ENCODE measurements at places on chromosomes 3 and 15. TPM values are rescaled to one million over a fixed set of nuclear protein-coding genes. Genes with fewer than 3 reads are reported as not detected.
A peak's percentile ranks its signal among the peaks of the same experiment; 100 is the strongest.

The CHDH gene
- total RNA-seq: 0.81 TPM

DNA sequence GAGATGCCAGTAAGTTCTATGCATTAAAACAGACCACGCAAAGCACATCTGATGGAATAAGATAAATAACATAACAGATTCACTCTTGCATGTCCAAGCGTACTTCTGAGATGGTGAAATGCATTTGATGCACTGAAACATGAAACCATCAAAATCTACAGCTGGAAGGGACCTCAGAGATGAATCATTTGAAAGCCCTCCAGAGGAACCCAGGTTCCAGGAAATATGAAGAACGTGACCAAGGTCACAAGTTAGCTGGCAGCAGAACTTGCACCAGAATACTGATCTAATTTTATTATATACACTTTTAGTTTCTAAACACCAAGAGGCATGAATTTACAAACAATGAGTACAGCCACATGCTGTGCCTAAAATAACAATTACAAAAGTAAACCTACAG lies 957.1 kb downstream of the FHIT start:
- H3K27me3 ChIP-seq: peaks cover 2% of the 10 kb centered on the region
- no peak overlapping the region for H3K4me3 ChIP-seq
- H3K36me3 ChIP-seq: no peaks in the 10 kb centered on the region
- H3K27ac ChIP-seq: peak overlapping the region; percentile 33
- H3K4me1 ChIP-seq: peaks cover 10% of the 10 kb centered on the region

DNA sequence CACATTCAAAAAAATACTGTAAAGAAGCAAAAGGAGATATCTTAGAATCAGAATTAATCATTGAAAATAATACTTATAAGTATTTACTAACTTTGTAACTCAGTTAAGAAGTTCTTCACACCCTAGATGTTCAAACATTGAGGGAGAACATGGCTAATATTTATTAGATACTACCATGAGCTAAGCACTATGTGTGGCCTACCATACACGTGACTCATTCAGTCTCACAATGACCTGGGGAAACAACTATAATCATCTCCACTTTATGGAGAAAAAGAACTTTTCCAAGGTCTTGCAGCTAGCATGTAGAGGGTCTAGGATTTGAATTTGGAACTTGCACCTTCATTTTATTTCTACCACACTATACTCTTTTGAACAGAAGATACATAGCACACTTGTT lies 361.9 kb upstream of the CFAP20DC start:
- no peaks in the 10 kb centered on the region for H3K36me3 ChIP-seq
- no peaks in the 10 kb centered on the region for H3K27me3 ChIP-seq
- no peak for DNase-seq
- no peak overlapping the region for H3K4me3 ChIP-seq
- H3K27ac ChIP-seq: no peak overlapping the region

DNA sequence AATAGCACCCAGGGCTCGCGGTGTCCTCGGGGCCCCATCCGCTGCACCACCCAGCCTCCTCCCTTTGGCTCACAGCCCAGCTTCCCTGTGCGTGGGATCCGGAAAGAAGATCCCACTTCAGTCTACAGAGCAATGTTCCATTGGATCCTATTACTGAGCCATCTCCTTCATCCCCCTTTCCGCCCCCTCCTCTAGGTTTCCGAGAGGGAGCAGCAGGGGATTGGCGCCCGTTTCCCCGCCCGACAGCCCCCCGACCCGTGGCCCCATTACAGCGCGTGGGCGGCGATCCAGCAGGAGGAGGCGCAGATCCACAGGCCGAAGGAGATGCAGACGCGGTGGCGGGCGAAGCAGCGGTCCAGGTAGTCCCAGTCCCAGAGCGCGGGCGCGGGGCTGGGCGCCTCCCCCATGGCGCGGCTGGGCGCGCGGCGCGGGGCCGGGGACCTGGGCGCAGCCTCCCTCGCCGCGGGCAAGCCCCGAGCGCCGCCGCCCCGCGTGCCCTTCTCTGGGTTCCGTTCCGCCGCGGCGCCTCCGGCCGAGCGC lies 340 bp downstream of the TMEM44 start:
- H3K27ac ChIP-seq: peak overlapping the region; percentile 44
- peaks cover 13% of the 10 kb centered on the region for H3K4me1 ChIP-seq
- H3K27me3 ChIP-seq: no peaks in the 10 kb centered on the region
- H3K4me3 ChIP-seq: peak overlapping the region; percentile 81
- peaks cover 12% of the 10 kb centered on the region for H3K36me3 ChIP-seq

DNA sequence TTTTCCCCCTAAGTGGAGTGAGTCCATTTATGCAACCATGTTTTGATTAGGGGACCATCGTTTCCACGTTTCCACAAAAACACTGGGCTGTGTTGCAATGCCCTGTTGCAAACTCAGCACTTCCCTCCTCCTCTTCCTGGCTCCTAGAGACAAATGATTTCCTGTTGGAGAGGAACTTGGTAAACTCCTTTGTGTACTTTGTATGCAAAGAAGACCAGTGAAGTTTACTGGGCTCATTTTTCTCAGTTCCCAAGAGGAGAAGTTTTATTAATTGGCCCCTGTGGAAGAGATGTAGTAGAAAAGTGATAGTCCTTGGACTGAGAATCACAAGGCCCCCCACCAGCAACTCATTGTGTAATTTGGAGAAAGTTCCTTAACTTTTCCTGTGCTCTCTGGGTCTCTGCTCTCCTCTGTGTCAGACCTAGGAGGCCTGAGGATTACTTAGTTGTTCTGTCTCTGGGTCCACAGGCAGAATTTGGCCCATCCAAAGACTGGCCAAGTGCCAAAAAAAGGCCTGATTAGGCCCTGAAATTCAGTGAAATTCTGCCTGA lies 95.0 kb downstream of the ATG7 start:
- no peak overlapping the region for H3K4me3 ChIP-seq
- no peak for DNase-seq
- no peaks in the 10 kb centered on the region for H3K27me3 ChIP-seq
- peak overlapping the region; percentile 79 for H3K27ac ChIP-seq
- peaks cover 23% of the 10 kb centered on the region for H3K4me1 ChIP-seq

GRCh38 chr3:65425880-65426279 lies 612.8 kb downstream of the MAGI1 start:
- peaks cover 7% of the 10 kb centered on the region for H3K36me3 ChIP-seq
- no peaks in the 10 kb centered on the region for H3K27me3 ChIP-seq
- no peak for DNase-seq
- no peak overlapping the region for H3K4me3 ChIP-seq

DNA sequence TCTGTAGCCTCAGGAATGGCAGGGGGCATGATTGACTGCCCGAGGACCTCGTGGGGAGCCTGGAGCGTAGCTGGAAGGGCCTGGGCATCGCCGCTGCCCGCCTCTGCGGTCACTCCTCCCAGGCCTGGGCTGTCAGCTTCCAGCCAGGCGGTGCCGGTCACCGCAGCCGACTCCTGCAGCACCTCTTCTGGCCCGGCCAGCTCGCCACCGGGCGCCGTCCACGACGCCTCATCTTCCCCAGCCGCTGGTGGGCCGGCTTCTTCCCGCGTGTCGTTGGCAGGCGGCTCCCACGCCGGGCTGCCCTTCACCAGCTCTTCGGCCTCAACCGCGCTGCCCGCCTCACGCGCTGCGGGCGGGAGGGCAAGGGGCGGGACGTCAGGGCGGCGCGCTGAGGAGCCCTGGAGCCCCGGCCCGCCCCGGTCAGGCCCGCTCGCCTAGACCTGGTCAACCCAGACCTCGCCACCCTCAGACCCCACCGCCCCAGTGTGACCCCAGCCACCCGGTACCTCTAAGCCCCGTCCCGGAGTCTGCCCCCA lies 1.0 kb downstream of the CSPG5 start:
- no peak for DNase-seq
- H3K4me1 ChIP-seq: no peaks in the 10 kb centered on the region
- H3K27me3 ChIP-seq: peaks cover 15% of the 10 kb centered on the region
- no peaks in the 10 kb centered on the region for H3K36me3 ChIP-seq

DNA sequence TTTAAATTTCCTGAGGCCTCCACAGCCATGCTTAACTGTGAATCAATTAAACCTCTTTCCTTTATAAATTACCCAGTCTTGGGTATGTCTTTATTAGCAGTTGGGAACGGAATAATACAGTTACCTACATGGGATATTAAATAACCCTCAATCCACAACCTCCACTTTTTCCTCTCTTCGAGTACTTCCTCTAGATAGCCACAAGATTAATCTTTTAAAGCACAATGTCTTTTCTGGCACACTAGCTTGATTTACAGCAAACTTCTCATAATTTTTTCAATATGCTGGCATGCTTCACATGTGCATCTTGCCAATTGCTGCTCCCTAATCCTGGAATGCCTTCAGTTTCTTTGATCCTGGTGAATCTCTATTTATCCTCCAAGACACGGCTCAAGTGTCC lies 92.2 kb downstream of the P2RY1 start:
- no peak for DNase-seq
- H3K27me3 ChIP-seq: peaks cover 9% of the 10 kb centered on the region
- no peak overlapping the region for H3K27ac ChIP-seq
- no peaks in the 10 kb centered on the region for H3K36me3 ChIP-seq
- no peaks in the 10 kb centered on the region for H3K4me1 ChIP-seq
- no peak overlapping the region for H3K4me3 ChIP-seq

DNA sequence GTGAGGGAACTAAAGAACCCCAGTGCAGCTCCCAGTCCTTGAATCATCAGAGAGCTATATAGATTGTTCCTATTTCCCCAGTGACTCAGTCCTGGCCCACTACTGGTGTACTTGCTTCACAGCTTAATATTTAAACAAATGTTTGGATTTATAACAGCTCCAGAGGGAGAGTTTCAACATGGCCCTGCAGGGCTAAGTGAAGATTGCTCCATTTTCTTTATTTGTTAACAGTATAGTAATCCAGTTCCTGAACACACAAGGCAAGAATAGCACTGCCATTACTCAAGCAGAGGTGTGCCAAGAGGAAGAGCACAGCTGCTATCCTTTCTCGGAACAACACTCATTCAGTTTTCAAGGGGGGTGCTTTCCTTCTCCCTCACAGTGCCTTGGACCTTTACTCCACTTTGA lies 6.5 kb downstream of the SQOR start:
- H3K4me3 ChIP-seq: no peak overlapping the region
- no peaks in the 10 kb centered on the region for H3K36me3 ChIP-seq
- peak overlapping the region; percentile 96 for H3K27ac ChIP-seq
- H3K27me3 ChIP-seq: no peaks in the 10 kb centered on the region
- no peak for DNase-seq

DNA sequence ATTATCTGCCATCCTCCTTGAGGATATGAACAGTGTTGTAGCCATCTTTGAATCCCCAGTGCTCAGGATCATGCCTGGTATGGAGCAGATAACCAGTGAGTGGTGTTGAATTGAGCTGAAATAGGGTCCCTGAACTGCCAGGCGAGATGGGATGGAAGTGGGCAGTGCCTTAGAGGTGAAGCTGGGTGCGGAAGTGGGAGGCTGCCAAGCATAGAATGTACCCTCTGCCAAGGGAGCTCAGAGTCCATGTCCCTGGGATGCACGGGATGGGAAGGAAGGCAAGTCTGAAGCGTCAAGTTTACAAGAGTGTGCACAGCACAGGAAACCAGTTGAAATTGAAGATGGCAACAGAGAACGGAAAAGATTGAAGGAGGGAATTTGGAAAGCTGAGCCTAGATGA lies 147.0 kb downstream of the CACNA1D start:
- H3K4me1 ChIP-seq: no peaks in the 10 kb centered on the region
- peaks cover 5% of the 10 kb centered on the region for H3K27me3 ChIP-seq
- no peak for DNase-seq

Data from osteocyte (in vitro differentiated cells).